ENCODE measurements at places on chromosomes 16 and 17.

DNA sequence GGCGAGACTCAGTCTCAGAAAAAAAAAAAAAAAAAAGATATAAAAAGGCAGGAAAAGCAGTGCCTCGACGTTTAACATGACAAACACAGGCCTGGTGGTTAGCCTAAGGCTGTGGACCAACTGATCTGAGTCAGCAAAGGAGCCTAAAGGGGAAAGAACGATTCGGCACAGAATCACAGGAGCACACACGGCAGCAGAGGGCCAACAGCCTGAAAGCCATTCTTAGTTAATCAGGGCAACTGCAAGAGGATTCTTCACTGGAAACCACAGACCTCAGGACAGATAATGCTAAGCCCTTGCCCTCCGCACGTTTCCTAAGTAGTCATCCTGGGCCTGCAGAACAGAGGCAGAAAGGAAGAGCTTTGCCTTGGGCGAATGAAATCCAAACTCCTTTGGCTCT is 14.7 kb downstream of the TMEM11 start:
- DNase-seq = no peak

- no peak for DNase-seq
Observed at GRCh38 chr17:17884391-17885357, 47.9 kb upstream of the SREBF1 start.

- DNase-seq = no peak
Observed at GRCh38 chr16:46658925-46659324, 30.1 kb downstream of the VPS35 start.

DNA sequence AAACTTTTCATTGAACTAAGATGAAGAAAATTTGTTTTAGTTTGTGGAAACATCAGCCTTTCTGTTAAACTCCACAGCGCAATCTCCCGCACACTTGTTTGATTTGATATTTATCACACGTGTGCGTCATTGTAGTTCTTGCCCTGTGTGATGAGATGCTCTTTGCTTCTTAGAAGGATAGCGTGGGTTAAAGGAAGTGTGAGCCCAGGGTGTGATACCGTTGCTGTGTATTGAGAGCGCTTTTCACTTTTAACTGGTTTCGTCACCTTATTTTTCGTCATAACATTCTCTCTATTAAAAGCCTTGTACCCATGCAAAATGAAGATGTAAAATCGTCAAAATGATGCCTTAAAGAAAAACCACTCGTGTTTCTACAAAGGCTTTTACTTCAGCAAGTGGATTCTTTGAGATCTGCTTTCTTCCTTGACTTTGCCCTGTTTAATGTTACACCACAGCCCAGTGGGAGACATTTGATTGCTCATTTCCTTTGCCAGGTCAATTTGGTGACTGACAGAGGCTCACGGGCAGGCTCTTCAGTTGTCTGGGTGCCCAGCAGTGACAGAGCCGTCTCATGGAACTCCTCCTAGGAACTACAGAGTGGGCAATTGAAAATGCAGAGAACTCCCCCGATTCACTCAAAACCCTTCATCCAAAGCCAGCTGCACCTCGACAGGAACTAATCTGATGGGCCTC is 61.1 kb downstream of the RPA1 start:
- DNase-seq = no peak

GRCh38 chr17:38584350-38584925 is 21.3 kb downstream of the SRCIN1 start:
- DNase-seq = peak; percentile 86

- DNase-seq = no peak
Observed at GRCh38 chr16:5665834-5666233, 568.2 kb upstream of the EEF2KMT start.

- DNase-seq = no peak
Observed at GRCh38 chr17:51245535-51245934, 14.3 kb downstream of the MBTD1 start.

DNA sequence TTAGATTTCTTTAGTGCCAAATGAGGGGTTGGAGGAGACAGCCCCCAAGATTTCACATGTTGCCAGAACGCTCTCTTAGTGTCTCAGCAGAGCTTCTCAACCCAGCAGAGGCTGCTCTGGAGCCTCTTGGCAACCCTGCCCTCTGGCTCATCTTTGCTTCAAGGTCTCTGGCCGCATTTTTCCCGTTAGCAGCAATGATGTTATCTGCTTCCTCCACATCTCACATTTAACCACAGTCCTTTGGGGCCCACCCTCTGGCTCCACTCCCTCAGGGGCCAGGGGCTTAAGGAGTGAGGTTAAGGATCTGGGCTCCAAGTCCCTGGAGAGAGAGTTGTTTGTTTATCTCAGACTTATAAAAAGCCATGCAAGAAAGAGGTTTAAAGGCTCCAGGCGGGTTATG is 3.3 kb upstream of the XYLT1 start:
- DNase-seq = no peak

DNA sequence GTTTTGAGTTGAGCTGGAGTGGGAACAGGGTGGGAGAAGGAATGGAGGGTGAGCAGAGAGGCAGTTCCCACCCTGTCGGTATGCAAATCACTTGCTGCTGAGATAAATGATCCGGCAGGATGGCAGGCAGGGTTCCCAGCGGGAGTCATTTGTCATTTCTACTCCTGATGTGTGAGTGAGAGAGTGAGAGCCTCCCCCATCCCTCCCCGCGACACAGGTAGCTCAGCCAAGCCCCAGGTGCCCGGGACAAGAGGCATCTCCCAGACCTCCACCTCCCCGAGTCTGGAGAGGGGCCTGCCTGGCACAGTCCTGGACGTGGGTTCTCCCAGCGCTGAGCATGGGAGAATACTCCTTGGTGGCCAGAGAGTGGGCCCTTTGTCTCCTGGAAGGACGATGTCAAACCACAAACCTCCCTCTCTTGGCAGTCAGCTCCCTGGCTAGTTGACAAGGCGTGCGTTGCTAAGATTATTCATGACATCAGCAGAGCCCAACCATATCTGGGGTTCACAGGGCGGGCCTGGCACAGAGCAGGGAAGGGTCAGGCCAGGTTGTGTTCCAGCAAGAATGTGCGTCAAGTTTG is 33.7 kb upstream of the TNRC6C start:
- DNase-seq = no peak

DNA sequence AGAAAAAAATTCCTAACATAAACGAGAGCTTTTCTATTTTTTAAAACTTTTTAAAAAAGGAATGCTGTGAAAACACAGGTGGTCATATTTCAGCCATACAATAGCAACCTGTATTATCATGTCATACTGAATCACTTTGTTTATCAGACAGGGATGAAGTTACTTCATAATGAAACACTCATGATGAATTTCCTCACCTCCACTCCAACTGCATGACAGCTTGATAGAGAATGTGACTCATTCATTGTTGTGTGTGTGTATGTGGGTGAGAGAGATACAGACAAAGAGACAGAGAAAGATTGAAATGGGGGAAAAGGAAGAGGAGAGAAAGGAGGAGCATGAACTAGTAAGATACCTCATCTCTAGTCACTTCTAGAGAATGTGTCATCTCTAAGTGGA is 109.0 kb downstream of the SYCE1L start:
- DNase-seq = no peak

DNA sequence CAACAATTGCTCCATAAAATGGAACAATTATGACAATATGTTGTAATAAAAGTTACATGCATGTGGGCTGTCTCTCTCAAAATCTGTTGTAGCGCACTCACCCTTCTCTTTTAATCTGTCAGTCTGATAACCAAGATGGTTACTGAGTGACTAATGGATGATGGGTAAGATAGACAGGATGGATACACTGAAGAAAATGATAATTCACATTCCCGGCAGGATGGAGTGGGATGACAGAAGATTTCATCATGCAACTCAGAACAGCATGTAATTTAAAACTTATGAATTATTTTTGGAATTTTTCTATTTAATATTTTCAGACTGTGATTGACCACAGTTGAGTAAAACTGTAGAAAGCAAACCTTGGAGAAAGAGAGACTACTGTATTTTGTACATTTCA is 30.5 kb downstream of the CDH13 start:
- DNase-seq = no peak

DNA sequence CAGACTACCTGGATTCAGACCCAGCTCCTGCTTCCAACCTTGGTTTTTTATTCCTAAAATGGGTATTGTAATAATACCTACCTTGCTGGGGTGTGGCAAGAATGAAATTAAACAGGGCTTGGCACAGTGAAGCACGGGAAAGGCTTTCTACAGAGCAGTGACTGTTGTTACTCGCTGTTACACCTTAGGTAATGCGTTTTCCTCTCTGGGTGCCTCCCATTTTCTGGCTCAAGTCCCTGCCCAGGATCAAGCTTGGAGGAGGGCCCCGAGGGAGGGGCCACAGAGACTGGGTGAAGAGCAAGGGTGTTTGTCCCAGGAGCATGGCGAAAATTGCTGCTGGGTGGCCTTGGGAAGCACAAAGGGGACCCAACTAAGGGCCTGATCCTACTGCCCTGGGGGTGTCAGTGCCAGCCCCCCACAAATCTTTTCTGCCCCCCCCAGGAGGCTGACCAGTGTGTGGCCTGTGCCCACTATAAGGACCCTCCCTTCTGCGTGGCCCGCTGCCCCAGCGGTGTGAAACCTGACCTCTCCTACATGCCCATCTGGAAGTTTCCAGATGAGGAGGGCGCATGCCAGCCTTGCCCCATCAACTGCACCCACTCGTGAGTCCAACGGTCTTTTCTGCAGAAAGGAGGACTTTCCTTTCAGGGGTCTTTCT is 13.3 kb downstream of the MIEN1 start:
- DNase-seq = no peak

DNA sequence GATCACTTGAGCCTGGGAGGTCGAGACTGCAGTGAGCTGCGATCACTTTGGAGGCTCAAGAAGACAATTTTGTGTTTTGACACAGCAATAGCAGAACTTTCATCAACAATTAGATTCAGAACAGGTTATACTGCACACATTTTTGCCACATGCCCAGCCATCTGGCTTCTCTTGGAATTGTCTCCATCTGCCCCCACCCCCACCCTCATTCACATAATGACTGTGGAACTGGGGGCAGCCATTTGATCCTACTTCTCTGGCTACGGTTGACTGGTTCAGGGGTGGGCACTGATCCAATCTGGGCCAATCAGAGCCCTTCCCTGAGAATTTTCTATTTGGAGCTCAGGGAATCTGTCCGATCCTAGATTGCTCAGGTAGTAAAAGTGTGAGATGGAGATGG is 14.0 kb downstream of the TMEM92 start:
- DNase-seq = no peak

- no peak for DNase-seq
Observed at GRCh38 chr16:27394516-27394915, 7.5 kb upstream of the IL21R start.

GRCh38 chr16:74991593-74992403 is 6.9 kb upstream of the WDR59 start:
- DNase-seq = no peak

DNA sequence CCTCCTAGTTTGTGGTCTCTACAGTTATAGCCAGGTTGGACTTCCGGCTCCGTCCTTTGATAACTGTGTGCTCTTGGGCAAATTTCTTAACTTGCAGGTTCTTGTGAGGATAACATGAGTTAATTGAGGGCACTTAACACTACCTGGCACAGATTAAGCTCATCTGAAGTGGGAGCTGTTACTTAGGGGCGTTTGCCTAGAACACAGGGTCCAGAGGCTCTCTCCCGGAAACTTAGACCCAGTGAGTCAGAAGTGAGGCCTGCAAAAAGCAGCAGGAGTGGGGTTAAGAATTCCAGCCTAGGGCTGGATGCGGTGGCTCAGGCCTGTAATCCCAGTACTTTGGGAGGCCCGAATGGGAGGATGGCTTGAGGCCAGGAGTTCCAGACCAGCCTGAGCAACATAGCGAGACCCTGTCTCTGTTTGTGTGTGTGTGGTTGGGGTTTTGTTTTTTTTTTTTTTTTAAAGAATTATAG is 1.4 kb downstream of the MVP start:
- DNase-seq = no peak

GRCh38 chr16:89359264-89360147 is 130.9 kb downstream of the ANKRD11 start:
- DNase-seq = no peak

DNA sequence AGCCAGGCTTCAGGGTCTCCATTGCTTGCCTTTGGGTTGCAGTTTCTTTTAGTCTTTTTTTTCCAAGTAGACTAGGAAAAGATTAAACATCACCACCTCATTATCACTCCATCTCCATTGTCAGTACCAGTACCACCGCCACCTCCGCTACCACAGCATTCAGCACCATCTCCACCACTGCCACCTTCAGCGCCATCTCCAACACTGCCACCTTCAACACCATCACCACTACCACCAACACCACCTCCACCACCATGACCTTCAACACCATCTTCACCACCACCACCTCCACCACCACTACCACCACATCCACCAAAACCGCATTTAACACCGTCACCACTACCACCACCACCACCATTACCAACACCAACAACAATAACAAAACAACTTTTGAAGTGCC is 141.5 kb upstream of the MPHOSPH6 start:
- no peak for DNase-seq

GRCh38 chr16:59878479-59878878 is 1144.4 kb upstream of the GOT2 start:
- peak; percentile 7 for DNase-seq

GRCh38 chr17:27494192-27495091 is 38.2 kb downstream of the KSR1 start:
- DNase-seq = no peak

DNA sequence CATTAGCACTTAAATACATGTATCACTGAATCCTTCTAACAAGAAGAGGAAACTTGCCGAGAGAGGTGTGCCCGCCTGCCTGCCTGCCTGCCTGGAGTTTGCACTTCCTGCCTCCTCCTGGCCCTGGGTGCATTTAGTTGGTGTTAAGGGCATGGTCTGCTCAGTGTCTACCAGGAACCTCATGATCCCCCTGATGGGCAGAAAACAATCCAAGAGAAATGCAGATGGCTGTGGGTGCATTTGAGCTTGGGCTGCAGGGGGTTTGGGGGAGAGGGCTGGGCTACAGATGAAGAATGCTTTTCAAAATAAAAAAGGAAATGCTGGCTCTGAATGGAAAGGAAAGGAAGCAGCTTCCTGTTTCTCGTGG is 10.1 kb downstream of the KSR1 start:
- no peak for DNase-seq

GRCh38 chr16:12482455-12483220 is 321.0 kb downstream of the CPPED1 start:
- no peak for DNase-seq

DNA sequence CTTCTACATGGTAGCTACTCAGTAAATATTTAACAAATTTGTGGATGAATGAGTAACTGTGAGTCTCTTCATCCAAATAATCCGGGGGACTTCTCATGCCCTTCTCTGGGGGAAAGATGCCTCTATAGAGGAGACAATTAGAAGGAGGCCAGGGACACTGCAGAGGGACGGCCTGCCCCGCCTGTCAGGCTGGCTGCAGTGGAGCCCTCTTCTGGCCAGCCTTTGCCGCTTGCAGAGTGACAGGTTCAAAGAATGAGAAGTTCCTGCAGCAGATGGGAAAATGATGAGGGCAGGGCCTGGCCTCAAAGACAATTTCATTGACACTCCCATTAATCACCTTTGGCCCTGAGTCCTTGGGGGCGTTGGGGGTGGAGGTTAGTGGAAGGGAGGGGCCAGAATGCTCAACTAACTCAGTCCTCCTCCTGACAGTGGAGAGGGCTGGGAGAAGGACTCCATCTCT is 339.0 kb downstream of the MAF start:
- DNase-seq = peak; percentile 17

GRCh38 chr16:84595052-84595481 is 22.8 kb downstream of the COTL1 start:
- no peak for DNase-seq

Data from H54 (cell line).